Cardiac ventricle fibroblast (primary cell): ENCODE measurements at places on chromosomes 13 and 19. TPM values are rescaled to one million over a fixed set of nuclear protein-coding genes. Genes with fewer than 3 reads are reported as not detected.

The ZNF135 gene
- total RNA-seq, result 3.9 and 5.3 TPM in 2 replicates

The KLK5 gene
- not detected in 2 replicates for total RNA-seq

The CAMSAP3 gene
- total RNA-seq, result not detected in 2 replicates

The CYP2A6 gene
- total RNA-seq, result not detected in 2 replicates

The SIGLEC14 gene
- not detected in 2 replicates for total RNA-seq

The SIN3B gene
- 18.6 and 31.4 TPM in 2 replicates for total RNA-seq

The SHANK1 gene
- 1.1 and 4.7 TPM in 2 replicates for total RNA-seq

The ZNF677 gene
- 15.2 and 15.4 TPM in 2 replicates for total RNA-seq

The ZNF20 gene
- 0.88 and 3.1 TPM in 2 replicates for total RNA-seq

The CNN1 gene
- 0.50 and 3.0 TPM in 2 replicates for total RNA-seq

The PET100 gene
- 10.3 and 11.2 TPM in 2 replicates for total RNA-seq

The LPAR6 gene
- total RNA-seq, result 9.5 and 10.0 TPM in 2 replicates

The ADGRE1 gene
- not detected in 2 replicates for total RNA-seq

The S1PR4 gene
- total RNA-seq, result not detected in 2 replicates

The PRX gene
- total RNA-seq, result 2.4 and 2.8 TPM in 2 replicates
